Kidney epithelial cell (primary cell): ENCODE measurements at places on chromosomes 16 and 17. TPM values are rescaled to one million over a fixed set of nuclear protein-coding genes. Genes with fewer than 3 reads are reported as not detected.

GRCh38 chr16:54526087-54526486, 239.5 kb upstream of the IRX3 start:
- DNase-seq: no peak

The NDRG4 gene
- total RNA-seq: 30.1 and 38.7 TPM in 2 replicates

The NKD1 gene
- total RNA-seq: 0.33 and 0.34 TPM in 2 replicates

DNA sequence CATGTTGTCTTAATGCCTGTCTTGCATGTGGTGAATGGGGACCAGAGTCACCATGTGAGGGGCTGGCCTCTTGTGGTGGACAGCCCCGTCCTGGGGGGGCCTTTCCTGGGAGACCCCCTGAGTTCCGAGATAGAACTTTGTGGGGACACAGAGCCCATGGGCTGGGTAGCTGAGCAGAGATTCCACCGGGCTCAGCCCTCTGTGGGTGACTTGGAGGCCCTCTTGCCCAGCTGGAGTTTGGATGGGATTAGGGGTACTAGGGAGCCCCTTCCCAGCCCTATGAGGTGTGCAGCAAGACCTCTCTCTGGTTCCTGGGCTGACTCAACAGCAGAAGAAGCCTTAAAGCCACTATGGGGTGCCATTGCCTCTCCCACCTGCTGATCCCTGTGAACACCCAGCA, 38.1 kb downstream of the MRC2 start:
- DNase-seq: no peak

- no peak for DNase-seq
These were observed 44.7 kb downstream of the RPH3AL start for GRCh38 chr17:307741-308507.

- DNase-seq: no peak
These were observed 2.9 kb upstream of the MAFG start for GRCh38 chr17:81930142-81931125.

DNA sequence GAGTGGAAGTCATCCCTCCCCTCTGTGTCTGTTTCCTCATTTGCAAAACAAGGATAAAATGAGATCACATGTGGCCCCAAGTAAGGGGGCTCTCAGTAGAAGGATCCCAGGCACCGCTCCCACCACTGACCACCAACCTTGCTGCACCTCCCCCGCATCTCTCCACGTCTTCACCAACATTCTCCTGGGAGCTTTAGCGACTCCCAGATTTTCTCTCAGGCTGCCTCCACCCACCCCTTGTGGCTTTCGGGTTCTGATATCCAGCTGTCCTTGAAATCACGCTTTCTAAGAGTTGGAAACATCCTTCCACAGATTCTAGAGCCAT, 16.4 kb upstream of the NTN1 start:
- DNase-seq: no peak

- DNase-seq: no peak
These were observed 5.9 kb upstream of the HOXB13 start for GRCh38 chr17:48734333-48735061.

DNA sequence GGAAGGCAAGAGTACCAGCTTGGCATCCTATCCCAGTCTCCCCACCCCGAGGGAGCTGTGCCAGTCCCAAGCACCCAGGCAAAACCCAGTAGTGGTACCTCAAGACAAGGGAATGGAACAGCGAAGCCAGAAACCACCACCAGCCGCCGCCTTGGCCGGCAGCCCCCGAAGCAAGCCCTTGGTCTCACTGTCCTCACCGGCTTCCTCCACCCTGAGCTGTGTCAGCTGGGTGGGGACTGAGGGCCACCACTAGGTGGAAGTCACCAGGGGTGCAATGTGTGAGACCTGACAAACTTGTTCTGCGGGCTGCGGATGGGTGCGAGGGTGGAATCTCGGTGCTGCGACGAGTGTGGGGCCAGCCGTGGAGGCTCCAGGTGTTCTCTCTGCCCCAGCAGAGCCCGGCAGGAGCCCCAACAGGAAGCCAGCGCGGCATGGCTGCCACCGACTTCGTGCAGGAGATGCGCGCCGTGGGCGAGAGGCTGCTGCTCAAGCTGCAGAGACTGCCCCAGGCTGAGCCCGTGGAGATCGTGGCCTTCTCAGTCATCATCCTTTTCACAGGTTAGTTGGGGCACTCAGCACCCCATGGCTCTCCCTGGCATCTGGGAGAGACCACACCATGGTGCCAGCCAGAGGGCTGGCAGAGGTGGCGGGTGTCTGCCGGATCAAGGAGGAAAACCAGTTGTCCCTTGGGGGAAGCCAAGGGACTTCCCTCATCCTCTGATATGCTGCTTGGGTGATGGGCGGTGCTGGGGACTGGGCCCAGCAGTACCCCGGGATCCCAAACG, 6.7 kb downstream of the SMIM5 start:
- no peak for DNase-seq

The CSHL1 gene
- total RNA-seq: not detected in 2 replicates

DNA sequence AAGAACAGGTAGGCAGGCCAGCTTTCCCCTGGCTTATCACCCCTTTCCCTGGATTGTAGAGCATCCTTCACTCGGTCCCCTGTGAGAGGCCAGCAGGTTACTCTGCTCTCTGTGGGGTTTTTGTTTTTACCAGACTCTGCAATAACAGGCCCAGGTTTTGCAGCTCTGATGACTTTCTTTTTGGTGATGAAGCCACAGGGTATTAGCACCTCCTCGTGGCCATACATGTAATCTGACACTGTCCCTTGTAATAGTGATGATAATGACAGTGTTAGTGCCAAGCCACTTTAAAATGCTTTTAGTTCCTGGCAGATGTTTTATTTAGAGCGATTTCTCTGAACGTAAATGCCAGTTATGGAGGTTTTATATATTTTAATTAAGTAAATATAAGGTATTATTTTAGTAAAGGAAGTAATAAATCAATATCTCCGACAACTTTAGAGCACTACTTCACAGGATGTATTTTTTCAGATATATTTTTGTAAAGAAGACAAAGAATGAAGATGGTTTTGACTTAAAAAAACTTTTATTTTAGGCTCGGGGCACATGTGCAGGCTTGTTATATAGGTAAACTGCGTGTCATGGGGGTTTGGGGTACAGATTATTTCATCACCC, 38.0 kb upstream of the CPHXL start:
- DNase-seq: peak; percentile 12

The MRPL10 gene
- total RNA-seq: 59.7 and 60.1 TPM in 2 replicates

- DNase-seq: no peak
These were observed 9.7 kb upstream of the KIF18B start for GRCh38 chr17:44956998-44957981.

The UTS2R gene
- not detected in 2 replicates for total RNA-seq

DNA sequence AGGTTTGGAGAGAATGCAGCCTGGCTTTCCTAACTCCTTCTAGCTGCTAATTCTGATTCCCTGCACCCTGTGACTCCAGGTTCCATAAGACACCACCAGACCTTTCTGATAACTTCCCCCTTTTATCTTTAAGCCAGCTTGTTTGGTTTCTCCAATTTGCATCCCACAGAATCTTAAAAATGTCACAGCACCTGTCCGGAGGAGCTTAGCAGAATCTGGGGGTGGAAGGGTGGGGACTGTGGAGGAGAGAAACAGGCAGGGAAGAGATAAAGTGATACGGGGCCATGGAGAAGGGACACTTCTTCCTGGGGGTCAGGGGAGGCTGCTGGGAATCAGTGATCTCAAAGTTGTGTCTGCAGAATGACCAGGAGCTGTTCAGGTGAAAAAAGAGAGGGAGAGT, 59.4 kb downstream of the FOXL1 start:
- DNase-seq: no peak

DNA sequence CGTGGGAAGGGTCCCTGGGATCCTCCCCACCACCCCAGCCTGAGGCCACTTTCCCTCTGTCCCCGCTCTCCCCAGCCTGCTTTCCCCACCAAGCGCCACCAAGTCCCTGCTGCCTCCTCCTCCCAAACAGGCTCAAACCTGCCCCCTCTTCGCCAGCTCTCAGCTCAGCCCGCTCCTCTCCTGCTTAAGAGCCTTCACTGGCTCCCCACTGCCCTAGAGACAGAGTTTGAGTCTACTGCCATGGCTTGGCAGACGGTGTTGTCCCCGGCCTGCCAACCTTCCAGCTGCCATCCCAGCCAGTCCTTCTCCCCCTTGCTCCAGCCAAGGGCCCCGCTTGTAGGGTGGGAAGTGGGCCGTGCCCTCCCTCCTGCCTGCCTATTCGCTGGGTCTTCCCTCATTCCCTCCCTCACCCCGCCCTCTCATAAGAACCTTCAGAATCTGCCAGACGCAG, 11.1 kb downstream of the IL4R start:
- DNase-seq: no peak

- DNase-seq: no peak
These were observed 21.7 kb downstream of the ADCY7 start for GRCh38 chr16:50288026-50288425.

The ARHGDIG gene
- total RNA-seq: 0.62 and 0.96 TPM in 2 replicates

The VAT1L gene
- 0.29 and 0.41 TPM in 2 replicates for total RNA-seq

The ABCA9 gene
- 0.07 and 0.08 TPM in 2 replicates for total RNA-seq

The CDH5 gene
- 0.67 and 2.1 TPM in 2 replicates for total RNA-seq

The KRTAP3-1 gene
- total RNA-seq: not detected in 2 replicates

The MYO15A gene
- 0.21 and 0.33 TPM in 2 replicates for total RNA-seq

DNA sequence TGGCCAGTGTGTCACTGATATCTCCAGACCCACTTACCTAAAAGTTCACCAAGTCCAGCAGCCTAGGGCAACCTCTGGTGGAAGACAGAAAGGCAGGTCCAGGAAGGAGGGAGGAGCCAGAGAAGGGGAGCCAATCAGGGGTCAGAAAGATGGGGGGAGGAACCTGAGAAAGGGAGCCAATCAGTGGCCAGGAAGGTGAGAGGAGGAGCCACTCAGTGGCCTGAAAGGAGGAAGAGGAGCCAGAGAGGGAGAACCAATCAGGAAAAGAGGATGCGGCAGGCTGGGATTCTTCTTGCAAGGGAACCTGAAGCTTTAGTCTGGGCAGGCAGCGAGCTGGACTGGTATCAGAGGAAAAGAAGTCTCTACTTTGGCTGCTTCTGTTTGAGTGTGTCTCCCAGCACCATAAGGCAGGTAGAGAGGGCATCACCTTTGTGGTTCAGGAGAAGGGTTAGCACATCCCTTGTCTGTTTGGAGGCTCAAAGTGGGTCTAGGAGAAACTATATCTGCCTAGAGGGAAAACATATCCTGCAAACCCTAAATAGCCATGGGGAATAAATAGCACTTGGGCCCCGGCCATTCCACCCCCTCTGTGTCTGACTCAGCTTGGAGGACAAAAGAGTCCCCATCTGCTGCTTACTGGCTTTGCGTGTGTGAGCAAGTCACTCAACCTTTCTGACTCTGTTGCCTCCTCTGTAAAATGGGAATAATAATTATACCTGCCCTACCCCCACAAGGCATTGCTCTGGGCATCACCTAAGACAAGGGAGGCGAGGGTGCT, 43.4 kb upstream of the CRHR1 start:
- no peak for DNase-seq

- DNase-seq: peak; percentile 12
These were observed 431.8 kb downstream of the PMP22 start for GRCh38 chr17:14833201-14833785.

GRCh38 chr17:20202141-20202621, 193.0 kb downstream of the SPECC1 start:
- no peak for DNase-seq

The KRTAP1-1 gene
- total RNA-seq: not detected in 2 replicates

GRCh38 chr17:63809970-63810369, 17.3 kb upstream of the PSMC5 start:
- DNase-seq: no peak

- DNase-seq: no peak
These were observed 16.6 kb downstream of the RMI2 start for GRCh38 chr16:11361701-11362451.

DNA sequence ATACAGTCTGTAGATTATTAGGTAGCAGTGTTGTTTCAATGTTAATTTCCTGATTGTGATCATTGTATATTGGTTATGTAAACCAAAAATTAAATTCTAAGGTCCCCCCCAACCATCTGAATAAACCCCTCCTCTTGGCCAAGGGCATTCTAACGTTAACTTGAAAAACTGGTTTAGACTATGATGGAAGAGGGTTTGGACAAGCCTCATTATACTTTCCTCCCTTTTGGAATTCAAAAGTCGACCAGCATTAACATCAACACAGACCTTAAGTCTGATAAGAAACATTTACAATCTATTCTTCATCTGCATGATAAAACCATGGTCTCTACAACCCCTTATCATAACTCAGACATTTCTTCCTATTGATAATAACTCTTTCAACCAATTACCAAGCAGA, 20.6 kb upstream of the KIFC3 start:
- no peak for DNase-seq

DNA sequence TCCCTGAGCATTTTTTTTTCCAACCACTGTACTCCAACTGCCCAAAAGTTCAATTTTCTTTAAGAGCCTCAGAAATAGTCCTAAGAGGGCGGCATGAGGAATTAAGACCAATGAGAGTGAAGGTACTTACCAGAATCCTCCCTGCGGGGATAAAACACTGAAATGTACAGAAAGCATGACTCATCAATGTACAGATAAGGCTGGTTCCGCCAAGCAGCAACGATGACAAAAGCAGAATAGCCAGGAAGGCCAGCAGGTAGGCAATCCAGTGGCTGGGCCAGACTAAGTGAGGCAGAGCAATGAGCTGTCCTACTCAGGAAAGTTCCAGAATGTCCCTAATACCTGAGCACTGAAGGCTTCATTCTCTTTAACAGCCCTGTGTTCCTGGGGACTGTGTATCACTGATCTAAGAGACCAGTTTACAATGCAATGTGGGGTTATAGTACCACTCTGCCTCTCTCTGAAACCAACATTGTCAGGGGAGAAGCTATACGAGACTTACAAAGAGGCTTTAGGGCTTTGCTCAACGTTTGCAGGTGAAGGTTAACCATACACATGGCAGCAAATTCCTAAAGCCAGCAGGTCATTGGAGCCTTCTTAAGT, 11.0 kb upstream of the GPR139 start:
- DNase-seq: no peak

GRCh38 chr17:45651145-45651709, 132.9 kb upstream of the CRHR1 start:
- DNase-seq: no peak

- no peak for DNase-seq
These were observed 268.1 kb downstream of the IRF8 start for GRCh38 chr16:86167061-86167460.

GRCh38 chr17:5621729-5622128, 37.4 kb upstream of the NLRP1 start:
- no peak for DNase-seq

- DNase-seq: no peak
These were observed 41.4 kb upstream of the CLEC18A start for GRCh38 chr16:69909760-69910159.

The GPRC5C gene
- 74.7 and 80.3 TPM in 2 replicates for total RNA-seq

DNA sequence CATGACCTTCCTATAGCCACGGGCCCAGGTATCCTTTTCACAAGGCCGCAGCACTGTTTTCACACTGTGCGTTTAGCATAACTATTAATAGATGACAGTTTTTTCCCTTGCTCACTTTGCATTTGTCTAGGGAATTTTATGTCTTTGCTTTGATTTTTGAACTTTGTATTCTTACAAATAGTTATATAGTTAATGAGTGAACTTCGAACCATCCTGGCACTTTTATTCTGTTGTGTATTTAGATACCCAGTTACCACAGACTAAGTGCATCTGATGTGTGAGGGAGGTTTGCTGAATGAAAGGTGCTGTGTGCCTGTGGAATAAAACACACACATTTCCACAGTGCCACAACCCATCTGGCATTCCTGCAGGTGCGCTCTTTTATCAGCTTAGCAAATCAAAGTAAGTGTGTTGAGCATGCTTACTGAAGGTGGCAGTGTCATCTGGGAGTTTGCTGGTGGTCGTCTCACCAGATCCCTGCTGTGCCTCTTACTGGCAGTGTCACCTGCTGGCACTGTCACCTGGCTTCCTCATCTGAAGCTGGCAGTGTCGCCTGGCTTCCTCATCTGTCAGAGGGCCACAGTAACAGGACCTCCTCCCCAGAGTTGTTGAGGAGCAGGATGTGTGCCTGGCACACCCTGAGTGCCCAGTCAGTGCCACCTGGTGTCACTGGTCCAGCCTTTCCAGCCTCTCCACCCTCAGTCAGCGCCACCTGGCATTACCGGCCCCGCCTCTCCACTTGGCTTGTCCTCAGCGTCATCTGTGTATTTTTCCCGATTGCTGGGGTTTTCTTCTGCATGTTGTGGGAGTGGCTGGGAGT, 37.6 kb downstream of the USP10 start:
- no peak for DNase-seq
